NCI-H345 (cell line): ENCODE measurements at places on chromosomes 7 and 10.
A peak's percentile ranks its signal among the peaks of the same experiment; 100 is the strongest.

GRCh38 chr7:95687759-95688343 is 84.5 kb upstream of the DYNC1I1 start:
- peak; percentile 42 for DNase-seq

DNA sequence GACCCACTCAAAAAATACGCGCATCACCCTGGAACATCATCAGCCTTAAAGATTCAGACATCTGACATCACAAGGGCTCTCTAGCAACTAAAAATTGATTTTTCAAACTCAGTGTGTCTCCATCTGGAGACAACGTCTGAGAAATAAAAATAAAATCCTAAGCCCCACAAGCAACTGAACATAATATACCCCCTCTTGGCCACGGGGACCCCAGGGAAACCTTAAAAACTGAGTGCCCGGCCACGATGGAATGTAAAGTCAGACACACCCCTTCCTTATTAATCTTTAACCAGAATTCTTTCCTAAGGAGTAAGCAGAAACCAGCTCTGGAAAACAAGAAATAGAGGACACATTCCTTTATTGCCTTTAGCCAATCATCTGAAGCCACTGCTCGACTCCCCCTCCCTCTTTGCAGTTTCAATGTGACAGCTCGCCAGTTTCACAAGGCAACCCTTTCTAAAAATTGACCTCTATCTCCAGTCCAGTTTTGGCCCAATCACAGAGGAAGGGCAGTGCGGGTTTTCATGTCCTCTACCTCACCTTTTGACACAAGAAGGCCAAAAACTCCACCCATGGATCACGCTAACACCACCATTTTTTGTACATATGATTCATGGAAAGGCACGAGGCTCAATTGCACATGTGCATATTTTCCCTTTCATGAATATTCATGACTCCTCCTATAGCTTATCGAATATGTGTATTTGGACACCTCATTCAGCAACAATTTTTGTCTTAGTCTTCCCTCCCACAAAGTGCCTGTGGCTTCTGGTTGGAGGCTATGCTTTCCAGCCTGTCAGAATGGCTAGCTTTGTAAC is 24.2 kb downstream of the IFIT3 start:
- DNase-seq: no peak

- no peak for DNase-seq
These were observed 84.8 kb downstream of the ETV1 start for GRCh38 chr7:13904689-13905088.

- DNase-seq: no peak
These were observed 245.2 kb downstream of the TNS3 start for GRCh38 chr7:47336472-47337425.

DNA sequence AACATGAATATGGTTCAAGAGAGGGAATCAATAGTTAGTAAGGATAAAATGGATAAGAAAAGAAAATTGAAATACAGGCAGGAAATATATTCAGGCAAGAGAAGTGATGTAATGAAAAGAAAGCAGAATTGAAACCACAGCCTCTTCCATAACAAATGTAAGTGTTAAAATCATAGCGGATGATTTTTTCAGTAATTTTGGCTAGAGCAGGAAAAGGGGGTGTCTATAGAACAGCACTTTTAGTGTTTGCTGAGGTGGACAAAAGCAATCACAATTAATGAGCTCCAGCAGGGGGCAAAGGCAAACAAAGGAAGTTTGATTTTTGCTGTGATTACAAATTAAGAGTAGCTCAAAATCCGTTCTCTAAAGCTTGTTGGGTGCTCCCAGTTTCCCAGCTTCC is 79.0 kb downstream of the TRIL start:
- DNase-seq: no peak

DNA sequence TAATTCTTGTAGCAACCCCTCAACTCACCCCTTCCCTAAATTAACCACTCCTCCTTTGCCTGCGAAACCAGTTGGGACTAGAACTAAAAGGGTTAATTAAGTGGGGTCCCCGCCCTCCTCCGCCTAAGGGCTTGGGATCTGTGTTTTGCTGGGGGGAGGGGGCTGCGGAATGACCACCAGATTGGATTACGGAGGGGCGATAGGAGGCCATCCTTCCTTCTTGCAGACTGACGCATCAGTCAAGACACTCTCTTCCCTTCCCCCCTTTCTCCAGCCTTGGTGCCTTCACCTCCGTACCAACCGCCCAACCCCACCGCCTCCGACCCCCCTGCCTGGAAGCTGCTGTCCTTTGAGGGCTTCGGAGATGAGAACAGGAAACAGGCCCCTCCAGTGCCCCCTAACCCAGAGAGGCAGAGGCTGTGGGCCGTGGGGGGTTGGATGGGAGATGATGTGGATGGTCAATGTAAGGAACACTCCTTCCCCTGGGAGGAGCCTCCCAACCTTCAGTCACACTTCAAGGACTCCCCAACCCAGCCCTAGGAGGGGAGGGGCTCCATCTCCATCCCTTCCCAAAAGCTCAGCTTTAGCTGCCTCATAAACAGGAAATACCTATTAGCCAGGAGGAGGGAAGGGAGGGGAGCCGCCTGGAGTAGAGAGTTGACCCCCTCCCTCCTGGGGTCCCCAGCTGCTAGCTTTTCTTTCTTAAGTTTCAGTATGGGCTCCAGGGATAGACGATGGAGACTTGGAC is 997 bp upstream of the LDB1 start:
- no peak for DNase-seq

GRCh38 chr10:92822964-92823363 is 25.4 kb upstream of the EXOC6 start:
- DNase-seq: no peak

DNA sequence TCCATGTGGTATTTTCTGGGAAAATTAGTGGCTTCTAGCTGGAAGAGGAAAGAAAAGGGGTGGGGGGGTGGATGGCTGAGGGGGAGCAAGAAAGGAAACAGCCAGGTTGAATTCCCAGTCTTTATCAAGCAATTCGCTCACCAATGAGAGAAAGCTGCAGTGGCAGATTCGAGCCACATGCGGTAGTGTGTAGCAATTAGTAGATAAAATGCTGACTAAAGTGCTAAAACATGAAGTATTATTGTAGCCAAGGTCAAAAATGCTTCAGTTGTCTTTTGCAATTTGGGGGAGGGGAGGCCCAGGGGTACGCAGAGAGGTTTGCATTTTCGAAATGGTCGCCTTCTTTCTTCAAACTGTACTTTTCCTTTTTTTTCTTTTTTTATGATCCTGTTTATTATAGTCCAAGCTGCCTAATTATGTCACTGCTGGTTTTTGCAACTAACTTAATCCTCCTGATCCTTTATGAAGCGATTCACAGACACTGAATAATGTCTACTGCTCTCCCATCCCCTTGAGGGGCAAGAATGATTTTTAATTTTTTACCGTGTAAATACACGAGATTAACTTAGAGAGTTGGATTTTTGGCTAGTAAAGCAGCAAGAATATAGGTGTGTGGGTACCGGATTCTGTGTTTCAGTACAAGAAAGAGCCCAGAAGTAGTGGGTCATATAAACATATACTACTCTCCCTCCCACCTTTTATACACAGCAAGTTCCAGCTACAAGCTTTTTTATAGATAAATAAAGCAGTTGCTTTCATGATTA is 3.6 kb upstream of the ARID5B start:
- peak; percentile 3 for DNase-seq

GRCh38 chr10:96271016-96271815 is at the start of gene BLNK:
Gene BLNK, minus strand, starts transcription at chr10:96271569. Its CDS starts 171 bp downstream, at chr10:96271398.
- no peak for DNase-seq

- no peak for DNase-seq
These were observed 137.1 kb downstream of the CUX1 start for GRCh38 chr7:101954499-101954898.

GRCh38 chr7:50349963-50350944 is 45.7 kb downstream of the IKZF1 start:
- no peak for DNase-seq

GRCh38 chr7:25149836-25150235 is 24.8 kb upstream of the CYCS start:
- DNase-seq: no peak

DNA sequence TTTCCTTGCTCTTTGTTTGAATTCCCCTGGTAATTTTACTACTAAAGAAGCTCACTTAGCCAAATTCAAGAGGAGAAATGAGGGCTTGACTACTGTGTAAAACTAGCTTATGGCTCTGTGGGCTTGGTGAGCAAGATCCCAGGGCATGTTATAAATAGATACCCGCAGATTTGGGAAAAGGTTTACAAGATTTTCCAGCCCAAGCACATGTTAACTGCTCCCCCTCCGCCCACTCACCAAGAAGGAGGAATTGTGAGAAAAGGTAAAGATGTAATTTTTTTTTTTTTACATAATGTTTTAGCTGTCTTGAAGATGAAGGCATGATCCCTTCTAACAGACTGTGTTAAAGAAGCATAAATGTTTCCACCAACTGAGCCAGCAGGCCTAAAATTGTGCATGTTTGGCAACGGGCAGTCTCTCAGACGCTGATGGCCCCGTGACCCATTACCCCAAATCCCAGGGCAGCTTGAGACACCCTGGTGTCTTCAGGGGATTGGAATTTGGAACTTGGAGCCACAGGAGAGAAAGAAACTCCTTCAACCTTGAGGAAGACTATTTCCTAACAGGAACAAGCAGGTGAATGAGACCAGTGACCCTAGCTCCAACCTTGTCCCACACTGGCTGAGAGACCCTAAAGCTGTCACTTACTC is 429.8 kb upstream of the CELF2 start:
- no peak for DNase-seq
